Activated CD8-positive, alpha-beta memory T cell treated with anti-CD3 and anti-CD28 coated beads, Interleukin-2, amount 50 U/mL, for 48 hours (primary cell): ENCODE measurements at places on chromosomes 3 and 15.

GRCh38 chr3:55673764-55674163, 186.7 kb upstream of the WNT5A start:
- DNase-seq = no peak

GRCh38 chr3:192841428-192841827, 76.2 kb downstream of the MB21D2 start:
- DNase-seq = no peak

DNA sequence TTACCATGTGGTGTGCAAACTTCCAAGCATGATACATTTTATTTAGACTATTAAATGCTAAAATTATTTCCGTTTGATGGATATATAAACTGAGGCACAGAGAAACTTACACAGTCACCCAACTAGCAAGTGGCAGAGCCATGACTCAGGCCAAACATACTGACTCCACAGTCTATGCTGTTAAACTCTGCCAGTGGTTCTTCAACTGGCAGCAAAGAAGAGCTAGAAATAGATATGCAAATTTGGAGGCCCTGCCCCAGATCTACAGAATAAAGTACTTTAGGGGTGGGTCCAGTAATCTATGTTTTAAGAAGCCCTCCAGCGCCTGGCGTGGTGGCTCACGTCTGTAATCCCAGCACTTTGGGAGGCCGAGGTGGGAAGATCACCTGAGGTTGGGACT, 400.0 kb downstream of the FOXP1 start:
- no peak for DNase-seq

DNA sequence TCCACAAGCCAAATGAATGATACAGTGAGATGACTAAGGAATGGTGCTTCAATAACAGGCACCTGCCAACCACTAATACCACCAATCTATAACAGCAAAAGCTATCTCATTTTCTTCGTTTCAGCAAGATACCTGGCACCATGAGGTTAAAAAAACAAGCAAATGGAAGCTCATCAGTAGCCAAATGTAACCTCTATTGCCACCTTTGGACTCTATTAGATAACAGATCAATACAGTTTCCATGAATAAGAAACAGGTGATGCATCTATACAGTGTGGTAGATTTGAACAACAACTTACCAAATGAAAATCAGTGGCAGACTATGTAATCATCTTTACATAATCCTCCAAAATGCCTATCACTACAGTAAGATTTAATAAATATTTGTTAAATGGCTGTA, 32.8 kb downstream of the PLOD2 start:
- no peak for DNase-seq

DNA sequence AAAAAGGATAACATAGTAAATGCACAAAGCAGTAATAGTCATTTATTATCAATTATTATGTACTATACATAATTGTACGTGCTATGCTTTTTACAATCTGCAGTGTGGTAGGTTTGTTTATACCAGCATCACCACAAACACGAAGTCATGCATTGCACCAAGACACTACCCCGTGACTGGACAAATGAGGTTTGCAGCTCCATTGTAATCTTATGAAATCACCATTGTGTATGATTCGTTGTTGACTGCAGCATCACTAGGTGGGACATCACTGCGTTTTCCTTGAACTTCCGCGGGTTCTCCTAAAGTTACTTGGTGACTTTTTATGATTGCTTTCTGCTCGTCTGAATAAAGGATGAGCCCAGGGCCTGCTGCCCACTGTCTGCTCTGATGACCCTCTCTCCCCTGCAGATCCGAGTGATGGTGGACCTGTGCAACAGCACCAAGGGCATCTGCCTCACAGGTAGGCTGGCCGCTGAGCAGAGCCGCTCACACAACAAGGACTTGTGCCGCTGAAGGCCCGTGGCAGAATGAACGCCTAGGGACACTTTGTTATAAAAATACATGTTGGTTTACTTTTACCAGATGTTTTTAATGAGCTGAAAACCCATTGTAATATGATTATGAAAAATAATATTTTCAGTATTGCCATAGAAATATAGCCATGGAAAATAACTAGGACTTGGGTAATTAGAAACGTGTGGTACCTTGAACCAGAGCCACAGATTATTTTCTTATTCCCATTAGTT, 35.8 kb downstream of the GLDN start:
- DNase-seq = no peak

GRCh38 chr15:32878869-32879805, 161.3 kb downstream of the GREM1 start:
- no peak for DNase-seq

GRCh38 chr3:126064627-126065258, 19.2 kb downstream of the SLC41A3 start:
- DNase-seq = no peak

DNA sequence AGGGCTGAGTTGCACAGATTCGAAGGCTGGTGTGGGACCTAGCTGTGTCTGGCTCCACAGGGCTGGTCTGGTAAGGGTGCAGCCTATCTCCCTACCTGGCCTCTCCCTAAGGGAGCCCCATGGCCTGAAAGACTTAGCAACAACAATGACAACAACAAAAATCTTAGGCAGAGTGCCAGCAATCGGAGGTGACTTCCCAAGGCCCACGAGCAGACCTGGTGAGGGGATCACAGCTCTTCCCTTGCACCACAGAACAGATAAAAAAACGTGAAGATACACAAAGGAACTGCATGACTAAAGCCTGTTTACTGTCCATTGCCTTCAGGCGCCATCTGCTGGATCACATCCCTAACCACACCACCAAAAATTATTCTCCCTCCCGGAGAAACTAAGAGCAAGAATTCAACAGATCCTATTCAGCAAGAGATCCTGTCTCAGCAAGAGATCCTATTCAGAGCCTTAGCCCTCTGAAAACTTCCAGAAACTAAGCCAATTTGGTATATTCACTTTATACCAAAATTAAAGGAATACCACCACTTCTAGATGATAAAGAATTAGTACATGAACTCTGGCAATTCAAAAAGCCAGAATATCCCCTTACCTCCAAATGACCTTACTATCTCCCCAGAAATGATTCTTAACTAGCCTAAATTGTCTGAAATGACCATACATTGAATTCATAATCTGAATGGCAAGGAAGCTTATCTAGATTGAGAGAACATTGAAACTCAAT, 24.1 kb upstream of the OR5K4 start:
- no peak for DNase-seq

DNA sequence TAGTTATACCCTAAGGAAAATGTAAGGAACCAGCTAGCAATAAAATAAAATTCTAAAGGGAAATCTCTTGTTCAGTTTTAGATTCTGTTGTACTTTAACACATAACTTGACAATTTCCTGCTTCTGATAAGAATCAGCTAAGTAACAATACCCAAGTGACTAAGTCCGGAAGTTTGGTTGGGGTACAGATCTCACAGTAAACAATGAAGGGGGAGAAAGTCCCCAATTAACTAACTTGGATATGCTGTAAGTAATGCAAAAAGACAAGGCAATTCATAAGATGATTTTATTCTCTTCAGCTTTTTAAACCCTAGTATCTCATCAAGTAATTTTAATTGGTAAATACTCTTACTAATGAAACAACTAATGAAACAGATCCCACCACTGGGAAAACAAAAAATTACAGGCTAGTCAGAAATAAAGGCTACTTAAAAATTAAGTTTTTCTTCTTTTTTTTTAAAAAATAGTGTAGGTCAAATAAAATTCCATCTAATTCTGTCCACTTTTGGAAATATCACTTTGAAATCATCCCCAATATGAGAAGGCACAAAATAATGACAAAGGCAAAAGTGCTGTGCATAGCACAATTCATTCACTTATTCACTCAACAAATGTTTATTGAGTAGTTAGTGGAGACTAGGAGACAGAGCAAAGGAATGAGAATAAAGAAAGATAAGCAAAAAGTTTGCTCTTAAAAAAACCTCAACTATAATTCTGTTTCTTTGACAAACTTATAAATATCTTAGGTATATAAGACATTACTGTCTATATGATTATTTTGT, 37.8 kb upstream of the IL20RB start:
- DNase-seq = no peak

DNA sequence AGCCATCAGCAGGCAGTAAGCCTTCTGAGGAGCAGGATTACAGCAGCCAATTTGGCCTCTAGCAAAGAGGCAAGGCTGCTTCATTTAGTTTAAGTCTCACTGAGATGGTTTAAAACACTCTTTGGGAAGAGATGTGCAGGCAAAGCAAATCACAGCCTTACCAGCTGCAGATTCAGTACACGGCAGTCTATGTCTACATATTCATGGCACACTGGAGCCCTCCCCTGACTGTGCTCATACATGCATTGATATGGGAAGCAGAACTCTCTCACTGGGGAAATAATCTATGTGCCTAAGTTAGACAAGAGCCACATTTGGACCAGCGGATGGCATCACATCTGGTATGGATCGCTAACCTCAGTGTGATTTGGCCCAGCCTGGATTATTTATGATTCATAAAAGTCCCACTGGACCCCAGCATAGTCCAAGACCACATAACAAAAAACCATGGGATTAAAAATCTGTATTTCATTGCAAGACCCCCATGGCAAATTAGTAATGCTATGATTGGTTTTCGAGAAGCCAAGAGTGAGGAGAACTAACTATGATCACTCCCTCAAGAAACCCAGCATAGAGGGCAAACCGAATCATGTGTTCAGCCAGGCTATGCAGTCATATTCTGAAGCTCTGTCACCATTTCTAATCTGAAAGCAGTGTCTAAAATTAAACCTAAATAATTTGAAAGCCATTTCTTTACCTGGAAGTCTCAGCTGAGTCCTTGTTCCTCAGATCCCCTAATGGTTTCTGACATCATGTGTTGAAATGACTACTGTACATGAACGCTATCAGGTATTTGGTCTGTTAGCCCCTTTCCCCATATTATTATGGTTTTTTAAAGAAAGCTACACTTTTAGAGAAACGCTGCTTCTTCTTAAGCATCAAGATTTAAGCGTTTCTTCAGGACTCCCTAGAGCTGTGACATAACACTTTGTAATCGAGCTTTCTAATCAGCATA, 1.2 kb downstream of the PRICKLE2 start:
- no peak for DNase-seq

GRCh38 chr15:89673165-89673512, 6.0 kb downstream of the PLIN1 start:
- DNase-seq = peak; percentile 61

DNA sequence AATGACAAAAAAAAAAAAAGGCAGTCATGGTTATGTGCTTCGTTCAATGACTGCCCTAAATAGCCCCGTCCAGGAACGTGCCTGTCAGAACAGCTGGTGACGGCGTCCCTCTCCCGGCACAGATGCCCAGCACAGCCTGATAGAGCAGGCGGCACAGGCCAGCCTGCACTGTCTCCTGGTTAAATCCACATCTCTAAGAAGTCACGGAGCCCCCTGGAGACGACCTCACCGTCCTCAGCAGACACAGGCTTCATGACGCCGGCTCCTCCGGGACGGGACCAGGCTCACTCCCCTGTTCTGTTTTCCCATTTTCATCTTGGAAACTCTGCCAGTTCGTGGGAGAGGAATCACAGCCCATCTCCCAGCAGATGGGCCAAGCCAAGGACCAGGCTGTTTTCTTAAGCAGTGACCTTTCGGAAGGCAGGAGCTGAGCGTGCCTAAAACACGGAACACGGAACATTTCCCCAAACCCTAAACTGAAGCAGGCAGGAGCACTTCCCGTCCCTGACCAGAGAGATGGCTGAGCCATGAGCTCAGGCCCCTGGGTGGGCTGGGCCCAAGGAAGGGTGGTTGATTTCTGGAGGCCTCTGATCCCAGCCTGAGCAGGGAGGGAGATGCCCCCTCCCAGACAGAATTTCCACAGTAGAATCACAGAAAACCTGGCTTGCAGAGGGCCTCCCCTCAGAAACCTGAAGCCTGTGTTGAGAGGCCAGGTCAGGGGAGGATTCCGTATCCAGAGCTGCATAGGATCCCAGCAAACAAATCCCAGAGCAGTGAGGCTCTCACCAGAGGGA, 35.9 kb downstream of the ADCY5 start:
- no peak for DNase-seq

DNA sequence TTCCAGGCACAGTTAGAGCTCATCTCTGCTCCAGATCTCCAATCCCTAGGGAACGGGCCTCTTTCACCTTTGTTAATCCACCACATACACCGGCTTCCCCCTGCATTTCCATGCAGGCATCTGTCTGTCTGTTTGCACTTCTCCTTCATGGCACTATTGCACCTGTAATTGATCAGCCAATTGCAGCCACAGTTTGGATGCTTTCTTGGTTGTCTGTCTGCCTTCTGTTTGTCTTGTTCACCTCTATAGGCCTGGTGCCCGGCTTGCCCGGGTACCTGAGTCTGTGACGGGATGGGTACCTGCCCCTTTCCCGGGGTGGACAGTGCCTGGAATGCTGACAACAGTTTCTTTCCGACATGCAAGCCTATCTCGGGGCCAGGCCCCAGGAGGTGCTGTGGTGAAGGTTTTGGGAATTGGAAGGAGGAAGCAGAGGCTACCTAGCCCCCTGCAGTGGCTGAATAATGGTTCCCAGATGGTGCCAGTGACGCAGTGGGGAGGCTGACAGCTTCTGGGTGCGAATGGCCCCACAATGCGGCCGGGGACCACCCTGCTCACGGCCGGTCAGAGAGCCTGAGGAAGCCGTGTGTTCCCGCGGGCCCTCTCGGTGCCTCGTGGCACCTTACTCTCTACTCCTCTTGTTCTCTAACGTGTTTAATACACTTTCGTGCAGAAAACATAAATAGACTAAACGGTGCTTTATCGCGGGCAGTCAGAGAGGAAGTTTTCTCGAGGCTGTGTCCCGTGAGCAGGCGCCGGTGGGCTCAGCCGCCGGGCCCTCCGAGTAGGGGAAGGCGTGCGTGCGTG, 31.3 kb upstream of the RAB6B start:
- DNase-seq = no peak
